Stimulated activated CD8-positive, alpha-beta memory T cell treated with anti-CD3 and anti-CD28 coated beads, Interleukin-7, amount 100 ng/mL, for 1 hour (primary cell): ENCODE measurements at places on chromosomes 7 and 10.

GRCh38 chr7:70347463-70348254 is 749.4 kb downstream of the AUTS2 start:
- DNase-seq: no peak

GRCh38 chr7:83036130-83036529 is 126.6 kb downstream of the PCLO start:
- DNase-seq: no peak

- no peak for DNase-seq
Observed at GRCh38 chr10:77021966-77022490, 615.6 kb downstream of the KCNMA1 start.

GRCh38 chr7:94239661-94240234 is 154.9 kb upstream of the COL1A2 start:
- DNase-seq: no peak

GRCh38 chr10:113158183-113158582 is 208.1 kb downstream of the TCF7L2 start:
- no peak for DNase-seq

GRCh38 chr10:76869931-76870330 is 767.7 kb downstream of the KCNMA1 start:
- no peak for DNase-seq

GRCh38 chr7:146937836-146938235 is 821.2 kb downstream of the CNTNAP2 start:
- no peak for DNase-seq

- no peak for DNase-seq
Observed at GRCh38 chr10:2920637-2921036, 146.7 kb upstream of the PFKP start.

DNA sequence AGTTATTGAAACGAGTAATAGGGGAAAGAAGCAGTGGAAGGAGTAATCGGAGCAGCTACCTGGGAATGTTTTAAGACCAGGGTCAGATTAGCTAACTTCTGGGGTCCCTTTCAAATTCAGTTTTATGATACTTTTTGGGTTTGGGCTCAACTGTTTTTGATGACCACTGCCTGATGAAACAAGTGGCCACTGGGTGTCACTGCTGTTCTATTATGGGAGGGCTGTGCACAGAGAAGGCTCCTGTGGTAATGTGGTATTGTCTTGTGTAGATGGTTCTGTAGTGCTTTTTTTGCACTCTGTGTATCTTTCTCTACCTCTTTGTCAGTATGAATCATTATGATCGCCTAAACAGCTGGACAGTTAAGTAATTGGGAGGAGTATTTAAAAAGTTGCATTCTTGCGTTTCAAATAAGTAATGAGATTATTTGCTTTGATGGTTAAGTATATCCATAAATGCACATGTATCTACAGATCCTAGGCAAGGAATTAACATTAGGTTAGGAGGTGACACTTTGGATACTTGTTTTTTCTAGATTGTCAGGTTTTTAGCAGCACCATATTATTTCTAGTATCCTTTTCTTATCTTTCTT is 128.4 kb downstream of the ABCA13 start:
- DNase-seq: no peak

DNA sequence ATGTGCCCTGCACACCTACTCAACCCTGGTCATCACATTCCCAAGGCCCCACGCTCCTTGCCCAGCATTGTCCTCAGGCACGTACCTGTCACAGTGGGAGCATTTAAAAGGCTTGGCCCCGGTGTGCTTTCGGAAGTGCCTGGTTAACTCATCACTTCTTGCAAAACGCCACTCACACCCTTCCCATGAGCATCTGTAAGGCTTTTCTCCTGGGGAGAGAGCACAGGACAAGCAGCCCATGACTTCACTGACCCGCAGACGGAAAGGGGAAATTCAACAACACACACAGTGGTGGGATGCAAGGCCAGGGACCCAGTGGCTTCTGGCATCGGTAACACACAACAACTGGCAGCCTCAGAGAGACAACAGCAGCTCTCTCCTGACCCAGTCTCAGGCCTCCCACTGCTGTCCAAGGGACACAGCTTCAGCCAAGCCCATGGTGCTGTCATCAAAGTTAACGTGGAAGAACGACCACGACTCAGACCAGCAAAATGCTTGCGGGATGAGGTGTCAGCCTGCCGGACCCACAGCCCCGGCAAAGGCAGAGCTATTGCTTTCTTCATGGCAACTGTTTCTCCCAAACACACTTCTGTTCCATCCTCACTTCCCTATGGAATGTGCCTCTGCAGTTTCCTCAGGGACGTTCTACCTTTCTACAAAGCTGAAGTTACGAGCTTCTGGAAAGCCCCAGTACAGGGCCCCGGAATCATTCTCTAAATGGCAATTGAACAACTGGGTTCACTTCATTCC is 4.8 kb downstream of the KLF6 start:
- DNase-seq: no peak

DNA sequence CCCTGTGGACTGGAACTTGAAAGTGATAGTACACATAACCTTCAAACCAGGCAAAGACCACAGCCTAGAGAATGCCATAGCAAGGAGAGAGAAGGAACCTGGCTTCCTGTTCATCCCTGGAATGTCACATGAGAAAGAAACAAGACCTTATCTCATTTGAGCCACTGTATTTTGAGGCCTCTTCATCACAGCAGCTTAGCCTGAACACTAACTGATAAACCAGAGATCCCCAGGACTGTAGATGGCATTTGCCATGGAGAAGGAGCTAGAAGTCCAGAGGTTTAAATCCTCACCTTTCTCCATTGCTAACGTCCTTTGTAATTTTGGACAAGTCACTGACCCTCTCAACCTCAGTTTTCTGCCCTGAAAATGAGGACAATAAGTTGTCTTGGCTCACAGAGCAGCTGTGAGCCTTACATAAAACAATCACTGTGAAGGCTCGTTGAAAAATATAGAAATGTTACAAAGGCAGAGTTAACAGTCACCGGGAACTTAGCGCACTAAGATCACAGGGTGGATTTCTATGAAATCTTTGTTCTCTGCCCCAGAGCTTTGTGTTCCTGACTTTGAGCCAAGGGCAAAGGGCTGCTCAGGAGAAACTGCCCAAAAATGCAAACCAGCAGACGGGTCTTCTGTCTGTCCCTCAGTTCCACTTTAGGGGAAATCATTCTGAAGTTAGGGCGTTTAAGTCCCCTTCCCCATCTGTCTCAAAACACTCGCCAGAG is 197.0 kb downstream of the USP6NL start:
- no peak for DNase-seq

- DNase-seq: no peak
Observed at GRCh38 chr7:98997846-98998245, 119.5 kb downstream of the TRRAP start.

GRCh38 chr10:121899727-121900126 is 28.1 kb downstream of the ATE1 start:
- DNase-seq: no peak

- DNase-seq: no peak
Observed at GRCh38 chr7:92614660-92615174, 24.5 kb upstream of the FAM133B start.

- DNase-seq: no peak
Observed at GRCh38 chr7:121591926-121592325, 195.8 kb upstream of the FAM3C start.

DNA sequence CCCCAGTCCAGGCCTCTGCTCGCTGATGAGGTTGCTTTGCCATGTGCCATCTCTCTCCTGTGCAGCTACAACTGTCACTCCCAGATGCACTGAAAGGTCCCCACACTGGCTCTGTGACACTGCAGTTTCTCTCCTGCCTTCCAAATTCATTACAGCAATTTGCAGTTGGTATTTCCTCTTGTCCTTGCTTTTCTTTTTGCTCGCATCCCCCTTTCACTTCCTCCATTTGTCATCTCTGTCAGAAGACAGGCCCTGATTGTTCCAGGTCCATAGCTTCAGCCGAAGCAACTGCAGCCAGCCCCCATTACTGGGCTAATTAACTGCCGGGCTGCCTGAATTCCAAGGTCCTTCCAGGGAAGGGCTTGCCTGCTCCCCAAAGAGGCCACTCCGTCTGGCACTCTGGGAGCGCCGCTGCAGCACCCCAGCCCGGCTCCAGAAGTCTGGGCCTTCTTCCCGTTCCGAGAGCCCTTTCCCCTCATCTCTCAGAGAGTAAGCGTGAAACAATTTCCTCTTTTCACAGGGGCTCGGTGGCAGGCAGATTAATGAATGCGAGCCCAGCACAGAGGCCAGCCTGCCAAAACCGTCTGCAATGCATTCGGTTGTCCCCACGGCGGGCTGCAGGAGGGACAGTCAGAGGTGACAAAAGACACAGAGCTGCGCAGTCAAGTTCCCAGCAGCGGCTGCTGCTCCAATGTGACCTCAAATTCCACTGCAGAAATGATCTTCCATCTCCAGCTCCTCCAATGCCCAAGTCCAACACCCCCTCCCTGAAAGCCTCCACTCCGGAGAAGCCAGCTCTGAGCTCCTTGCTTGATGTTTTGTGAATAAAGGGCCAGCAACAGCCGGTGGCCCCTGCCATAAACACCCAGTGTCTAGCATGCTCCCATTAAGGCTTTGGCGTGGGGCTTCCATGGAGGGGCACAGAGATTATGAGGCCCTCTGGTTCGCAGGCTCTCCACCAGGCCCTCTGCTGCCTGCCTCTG is 279.4 kb upstream of the HABP2 start:
- DNase-seq: no peak

GRCh38 chr7:85038466-85038865 is 148.4 kb downstream of the SEMA3D start:
- no peak for DNase-seq

DNA sequence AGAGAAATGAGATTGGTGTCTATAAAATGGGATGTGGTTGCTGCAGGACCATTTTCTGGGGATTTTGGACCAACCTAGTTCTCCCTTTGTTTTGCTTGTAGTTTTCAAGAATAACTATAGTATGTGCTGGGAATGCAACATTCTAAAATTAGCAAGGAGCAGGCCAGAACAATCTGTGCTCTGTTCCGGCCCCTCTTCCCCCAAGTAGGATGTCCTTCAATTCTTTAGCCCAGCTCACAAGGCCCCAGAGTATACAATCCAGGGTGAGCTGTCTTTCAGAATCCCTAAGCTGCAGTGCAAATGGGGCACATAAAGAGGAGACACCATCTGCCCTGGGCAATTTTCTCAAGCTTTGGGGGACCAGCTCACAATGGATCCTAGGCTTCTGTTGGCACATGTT is 809.1 kb downstream of the TNS3 start:
- DNase-seq: no peak

- no peak for DNase-seq
Observed at GRCh38 chr10:122699796-122700455, at the start of gene C10orf120. C10orf120 (minus strand) TSS chr10:122699846; CDS start chr10:122699790, 56 bp downstream.

GRCh38 chr7:89002981-89003956 is 207.7 kb upstream of the TEX47 start:
- no peak for DNase-seq

DNA sequence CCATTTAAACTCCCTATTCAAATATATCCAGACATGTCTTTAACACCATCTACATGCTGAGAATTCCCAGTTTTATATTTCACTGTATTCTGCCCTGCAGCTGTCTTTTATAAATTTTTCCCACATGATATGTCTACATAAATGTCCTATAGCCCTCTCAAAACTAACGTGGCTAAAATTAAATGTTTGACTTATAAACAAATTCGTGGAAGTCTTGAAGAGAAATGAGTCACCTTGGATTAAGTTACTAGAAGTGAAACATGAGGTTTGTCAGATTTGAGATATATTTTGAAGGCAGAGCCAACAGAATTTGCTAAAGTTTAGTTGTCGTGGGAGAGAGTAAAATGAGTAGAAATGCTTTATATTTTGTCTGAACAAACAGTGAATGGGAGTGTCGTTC is 386.9 kb upstream of the CNTNAP2 start:
- no peak for DNase-seq

DNA sequence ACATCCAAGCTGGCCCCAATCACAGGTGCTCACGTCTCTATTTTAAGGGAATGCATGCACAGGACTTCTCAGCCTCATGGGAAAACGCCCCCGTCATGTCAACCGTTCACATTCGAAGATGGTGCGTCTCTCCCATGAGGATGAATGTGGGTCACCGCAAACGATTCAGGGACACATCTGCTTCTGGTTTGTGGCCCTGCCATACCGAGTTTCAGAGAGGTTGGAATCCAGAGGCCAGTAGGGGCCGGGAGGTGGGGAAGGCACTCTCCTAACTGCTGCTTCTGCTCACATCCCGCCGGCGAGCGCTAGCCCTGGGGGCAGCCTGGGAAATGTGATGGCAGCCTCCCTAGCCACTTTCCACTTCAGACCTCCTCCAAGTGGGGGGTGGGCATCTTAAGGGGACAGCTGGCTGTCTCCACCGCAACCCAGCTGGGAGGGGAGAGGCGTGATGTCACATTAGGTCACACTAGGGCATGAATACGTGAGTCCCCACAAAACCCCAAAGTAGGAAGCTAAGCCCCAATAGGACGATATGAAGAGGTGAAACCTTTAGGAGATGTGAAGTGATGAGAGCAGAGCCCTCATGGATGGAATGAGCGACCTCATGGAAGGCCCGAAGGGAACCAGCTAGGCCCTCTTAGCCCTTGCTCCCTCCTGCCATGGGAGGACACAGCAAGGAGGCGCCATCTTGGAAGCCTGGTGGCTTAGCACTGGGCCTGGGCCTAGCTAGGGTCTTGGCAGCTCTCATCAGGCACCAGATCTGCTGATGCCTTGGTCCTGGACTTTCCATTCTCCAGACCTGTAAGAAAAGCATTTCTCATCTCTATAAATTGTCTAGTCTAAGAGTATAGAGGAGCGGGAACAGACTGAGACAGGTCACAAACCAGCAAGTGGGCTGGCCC is 107.8 kb downstream of the TCERG1L start:
- DNase-seq: no peak

- DNase-seq: no peak
Observed at GRCh38 chr7:102310414-102310815, 23.7 kb downstream of the SH2B2 start.
